Activated T-helper 9 cell treated with anti-CD3 and anti-CD28 coated beads, Interleukin-2, amount 50 U/mL, for 16 hours (primary cell): ENCODE measurements at places on chromosomes 3 and 15.

GRCh38 chr15:65077981-65078352 lies 1.4 kb downstream of the KBTBD13 start:
- peak; percentile 28 for DNase-seq

GRCh38 chr15:87496109-87496508 lies 760.4 kb downstream of the NTRK3 start:
- no peak for DNase-seq

DNA sequence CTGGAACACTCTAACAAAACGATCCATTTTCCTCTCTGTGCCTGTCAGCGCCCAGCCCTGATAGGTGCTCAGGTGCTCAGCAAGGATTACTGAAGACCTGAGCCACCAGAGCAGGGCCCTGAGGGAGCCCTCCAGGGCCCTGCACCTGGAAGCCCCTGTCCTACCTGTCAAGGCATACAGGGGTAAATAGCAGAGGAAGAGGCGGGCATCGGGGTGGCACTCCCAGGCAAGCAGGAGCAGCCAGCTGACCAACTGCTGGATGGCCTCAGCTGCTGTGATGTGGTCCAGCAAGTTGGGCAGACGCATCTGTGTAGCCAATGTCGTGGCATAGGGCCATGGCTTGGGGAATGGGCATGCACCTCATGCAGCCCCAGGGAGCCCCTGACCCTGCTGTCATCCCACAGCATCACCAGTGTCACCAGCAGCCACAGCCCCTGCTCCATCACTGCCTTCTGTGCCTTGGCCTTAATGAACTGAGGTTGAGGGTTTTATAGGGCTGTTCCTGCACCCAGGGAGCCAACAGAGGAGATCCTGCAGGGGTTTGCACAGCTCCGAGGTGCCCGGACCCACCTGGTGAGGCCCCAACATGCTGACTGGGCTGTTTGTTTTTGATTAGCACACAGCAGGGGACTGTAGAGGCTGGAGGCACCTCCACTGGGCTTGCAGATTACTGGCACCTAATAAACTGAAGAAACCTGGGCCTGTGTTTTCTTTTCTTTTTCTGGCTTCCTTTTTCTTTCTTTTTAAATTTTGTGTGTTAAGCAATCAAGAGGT lies 7.9 kb upstream of the WDR6 start:
- no peak for DNase-seq

DNA sequence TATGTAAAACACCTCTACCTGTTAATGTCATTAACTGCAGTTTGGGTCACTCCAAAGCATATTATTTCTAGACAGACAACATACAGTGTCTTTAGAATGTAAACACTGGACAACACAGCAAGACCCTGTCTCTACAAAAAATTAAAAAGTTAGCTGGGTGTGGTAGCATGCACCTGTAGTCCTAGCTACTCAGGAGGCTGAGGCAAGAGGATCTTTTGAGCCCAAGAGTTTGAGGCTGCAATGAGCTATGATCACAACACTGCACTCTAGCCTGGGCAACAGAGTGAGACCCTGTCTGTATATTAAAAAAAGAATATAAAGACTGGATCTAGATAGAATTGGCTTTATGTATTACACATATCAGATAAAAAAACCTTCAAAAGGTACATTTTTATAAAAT lies 20.0 kb upstream of the SPESP1 start:
- no peak for DNase-seq

GRCh38 chr3:99131876-99132275 lies 230.4 kb upstream of the DCBLD2 start:
- DNase-seq = no peak

DNA sequence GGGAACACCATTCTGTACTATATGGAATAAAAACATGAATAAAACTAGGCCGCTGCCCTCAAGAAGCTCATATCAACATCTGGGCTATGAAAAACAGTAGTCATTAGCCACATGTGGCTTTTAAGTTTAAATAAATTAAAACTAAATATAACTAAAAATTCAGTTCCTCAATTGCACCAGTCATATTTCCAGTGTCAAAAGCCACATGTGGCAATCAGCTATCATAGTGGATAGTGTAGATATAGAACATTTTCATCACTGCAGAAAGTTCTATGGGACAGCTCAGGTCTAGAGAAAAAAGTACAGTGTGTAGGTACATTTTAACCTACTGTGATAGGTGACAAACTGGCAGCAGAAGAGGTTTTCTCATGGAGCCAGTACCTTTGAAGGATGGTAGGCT lies 261.4 kb downstream of the FOXP1 start:
- DNase-seq = no peak
